ENCODE measurements at places on chromosomes 7 and 10.

- no peak for DNase-seq
Observed at GRCh38 chr7:90994121-90994520, 270.1 kb upstream of the FZD1 start.

DNA sequence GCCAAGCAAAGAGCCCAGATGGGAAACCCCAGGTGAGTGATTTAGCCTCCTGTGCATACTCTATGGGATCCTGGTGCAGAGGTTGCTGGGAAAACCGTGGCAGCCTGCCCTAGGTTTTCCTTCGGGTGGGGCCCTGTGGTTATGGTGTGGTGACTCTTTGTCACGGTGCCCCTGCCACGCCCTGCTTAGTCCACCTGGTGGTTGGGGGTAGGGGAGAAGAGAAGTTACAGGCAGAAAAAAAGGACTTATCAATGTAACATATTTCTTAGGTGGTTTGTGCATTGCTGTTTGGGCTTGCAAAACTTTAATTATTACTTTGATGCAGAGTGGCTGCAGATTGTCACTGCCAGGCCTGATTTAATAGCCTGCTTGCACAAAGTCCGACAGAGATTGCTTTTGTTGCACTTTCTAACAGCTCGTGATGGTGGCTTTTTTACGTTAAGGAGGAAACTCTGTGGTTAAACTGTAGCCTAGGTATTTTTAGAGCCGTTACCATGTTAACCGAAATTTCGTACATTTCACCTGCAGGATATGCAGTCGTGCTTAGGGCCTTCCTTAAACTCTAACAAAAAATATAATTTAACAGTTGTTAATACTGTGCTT, 197.4 kb downstream of the RNLS start:
- DNase-seq, result no peak

DNA sequence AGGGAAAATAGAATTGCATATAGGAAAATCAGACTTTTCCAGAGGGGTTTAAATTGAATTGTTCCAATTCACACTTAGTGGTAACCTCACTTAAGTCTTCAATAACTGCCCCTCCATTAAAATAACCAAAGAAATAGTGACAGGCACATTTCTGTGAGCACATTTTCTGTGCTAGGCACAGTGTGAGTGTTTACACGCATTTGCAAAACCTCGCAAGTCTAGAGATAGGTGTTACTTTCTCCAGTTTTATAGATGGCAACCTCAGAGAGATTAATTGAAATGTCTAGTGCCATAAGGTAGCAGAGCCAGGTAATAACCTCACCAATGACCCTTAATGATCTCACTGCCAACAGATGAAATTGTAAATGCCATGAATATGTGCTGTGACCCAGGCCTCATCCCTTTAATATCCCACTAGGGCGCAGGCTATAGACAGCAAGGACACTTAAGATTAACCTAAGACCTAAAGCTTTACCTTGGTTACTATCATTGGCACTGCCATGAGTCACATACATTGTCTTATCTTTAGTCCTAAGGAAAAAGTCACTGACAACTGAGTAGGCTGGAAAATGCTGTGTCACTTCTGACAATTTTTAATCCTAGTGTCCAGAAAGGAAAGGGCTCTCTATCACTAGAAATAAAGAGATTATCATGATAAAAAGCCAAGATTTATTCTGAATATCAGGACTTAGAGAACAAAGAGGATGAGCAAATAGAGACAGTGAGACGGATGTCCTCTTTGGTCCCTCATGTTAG, 187.8 kb downstream of the PPP1R17 start:
- no peak for DNase-seq

DNA sequence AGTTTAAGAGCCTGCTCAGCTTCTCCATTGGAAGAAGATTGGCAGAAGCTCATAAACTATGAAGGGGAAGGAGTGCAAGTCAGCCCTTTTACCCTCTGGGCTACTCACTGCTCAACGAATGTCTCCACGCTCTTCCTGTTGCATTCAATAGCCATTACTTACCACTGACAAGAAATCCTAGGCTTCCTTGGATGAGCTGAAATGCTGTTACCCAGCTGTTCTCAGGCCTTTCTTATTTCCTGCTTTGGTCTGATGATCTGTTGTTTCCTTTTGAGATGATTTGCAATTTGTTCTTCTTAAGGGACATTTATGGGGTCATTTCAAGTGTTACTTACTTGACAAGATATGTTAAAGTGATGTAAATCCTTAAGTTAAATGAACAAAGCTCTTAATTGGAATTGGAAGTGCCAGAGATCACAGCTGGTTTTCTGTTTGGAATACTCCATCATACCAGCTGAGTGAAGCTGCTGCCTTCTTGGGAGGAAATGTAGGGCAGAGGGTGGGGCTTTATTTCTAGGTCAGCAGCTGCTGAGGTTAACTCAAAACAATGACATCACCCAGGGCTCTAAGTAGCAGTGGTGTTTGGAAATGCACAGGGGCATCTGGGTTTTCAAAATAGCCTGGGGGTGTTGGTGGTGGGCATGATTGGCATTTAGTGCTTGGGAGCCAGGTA, 170.0 kb downstream of the PRKCQ start:
- DNase-seq, result no peak

- DNase-seq, result peak; percentile 4
Observed at GRCh38 chr7:57867884-57868701, 418.1 kb downstream of the ZNF716 start.

DNA sequence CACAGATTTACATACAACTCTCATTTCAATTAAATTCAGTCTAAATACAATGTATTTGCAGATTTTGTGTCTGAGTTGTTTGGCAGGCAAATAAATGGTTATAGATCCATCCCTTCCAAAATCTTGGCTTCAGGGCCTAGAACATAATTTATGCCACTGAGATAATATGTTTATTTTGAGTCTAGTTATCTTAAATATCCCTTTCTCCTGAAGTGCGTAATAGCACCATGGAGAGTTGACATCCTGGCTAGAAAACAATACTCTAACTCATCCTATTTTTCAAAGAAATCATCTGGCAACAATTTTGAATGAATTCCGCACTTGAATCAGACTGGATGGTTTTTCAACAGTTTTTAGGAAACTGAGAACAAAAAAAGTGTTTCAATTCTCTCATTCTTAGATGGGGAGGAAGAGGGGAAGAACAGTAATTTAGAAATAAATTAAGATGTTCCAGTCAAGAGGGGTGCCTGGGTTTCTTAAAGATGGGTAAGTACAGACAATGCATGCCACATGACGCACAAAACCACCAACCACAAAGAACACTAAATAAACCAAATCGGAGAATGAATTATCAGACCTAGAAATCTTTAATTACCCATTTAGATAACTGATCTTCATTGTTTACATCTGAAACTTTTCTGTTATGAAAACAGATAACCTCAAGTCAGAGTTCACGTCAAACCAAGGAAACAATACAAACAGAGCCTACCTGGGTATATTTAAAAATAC, 228.7 kb upstream of the PTN start:
- DNase-seq, result no peak

DNA sequence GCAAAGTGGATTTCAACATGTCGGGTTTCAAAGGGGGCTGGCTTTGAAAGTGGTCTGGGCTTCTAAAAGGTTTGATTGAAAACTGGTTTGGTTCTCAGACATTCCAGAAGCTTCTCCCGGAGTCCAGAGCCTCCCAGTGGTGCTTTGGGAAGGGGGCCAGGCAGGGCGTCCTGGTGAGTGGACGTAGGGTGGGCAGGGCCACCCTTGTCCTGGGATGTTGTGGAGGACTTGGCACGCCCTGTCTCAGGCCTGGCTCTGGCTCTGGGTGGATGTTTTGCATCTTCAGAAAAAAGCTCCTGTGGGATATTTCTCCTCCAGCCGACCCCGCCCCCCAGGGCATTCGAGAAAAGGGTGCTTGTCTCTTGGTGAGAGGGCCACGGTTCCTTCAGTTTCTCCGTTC, 31.2 kb downstream of the GRIFIN start:
- no peak for DNase-seq

- no peak for DNase-seq
Observed at GRCh38 chr7:114981323-114981722, 59.4 kb downstream of the MDFIC start.

DNA sequence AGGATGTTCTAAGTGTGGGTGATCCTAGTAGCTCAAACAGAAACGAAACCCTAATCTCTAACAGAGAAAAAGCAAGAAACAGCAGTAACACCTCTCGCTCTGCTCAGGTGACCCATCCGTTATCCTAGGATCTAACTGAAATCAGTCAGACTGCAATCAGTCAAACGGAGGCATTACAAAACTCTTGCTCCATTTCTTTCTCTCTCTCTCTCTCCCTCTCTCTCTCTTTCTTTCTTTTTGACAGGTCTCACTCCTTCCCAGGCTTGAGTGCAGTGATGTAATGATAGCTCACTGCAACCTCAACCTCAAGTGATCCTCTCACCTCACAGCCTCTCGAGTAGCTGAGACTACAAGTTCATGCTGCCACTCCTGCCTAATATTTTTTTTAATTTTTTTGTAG, 1283.5 kb upstream of the CELF2 start:
- DNase-seq, result no peak

DNA sequence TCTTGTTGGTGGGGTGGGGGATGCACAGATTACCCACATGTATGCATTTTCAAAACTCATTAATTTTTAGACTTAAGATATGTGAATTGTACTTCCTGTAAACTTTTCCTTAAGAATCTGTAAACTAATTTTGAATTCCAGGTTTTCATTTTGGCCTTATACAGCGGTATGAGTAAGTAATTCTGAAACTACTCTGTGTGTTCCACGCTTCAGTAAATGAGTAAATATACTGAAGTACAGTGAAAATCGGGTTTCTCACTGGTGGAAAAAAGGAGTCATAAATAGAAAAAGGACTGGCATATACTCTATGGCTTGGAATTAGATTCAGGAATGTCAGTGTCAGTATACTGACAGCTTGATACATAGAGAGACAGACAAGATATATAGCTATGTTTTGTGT, 72.8 kb downstream of the CTTNBP2 start:
- no peak for DNase-seq

- DNase-seq, result no peak
Observed at GRCh38 chr7:102024005-102024768, 206.8 kb downstream of the CUX1 start.

GRCh38 chr10:73915206-73915851, 4.4 kb downstream of the PLAU start:
- no peak for DNase-seq

GRCh38 chr7:7449055-7449454, 86.6 kb downstream of the COL28A1 start:
- DNase-seq, result no peak

GRCh38 chr7:26688936-26689506, 175.4 kb downstream of the SKAP2 start:
- DNase-seq, result no peak

Data from COR-L47 (cell line).